ENCODE measurements at places on chromosomes 4 and X. TPM values are rescaled to one million over a fixed set of nuclear protein-coding genes. Genes with fewer than 3 reads are reported as not detected.

- H3K4me3 ChIP-seq, result no peak overlapping the region
- H3K27me3 ChIP-seq, result no peaks in the 10 kb centered on the region
- DNase-seq, result no peak
- H3K36me3 ChIP-seq, result no peaks in the 10 kb centered on the region
- H3K27ac ChIP-seq, result no peak overlapping the region
Observed at GRCh38 chr4:73520821-73521220, 39.3 kb downstream of the AFM start.

DNA sequence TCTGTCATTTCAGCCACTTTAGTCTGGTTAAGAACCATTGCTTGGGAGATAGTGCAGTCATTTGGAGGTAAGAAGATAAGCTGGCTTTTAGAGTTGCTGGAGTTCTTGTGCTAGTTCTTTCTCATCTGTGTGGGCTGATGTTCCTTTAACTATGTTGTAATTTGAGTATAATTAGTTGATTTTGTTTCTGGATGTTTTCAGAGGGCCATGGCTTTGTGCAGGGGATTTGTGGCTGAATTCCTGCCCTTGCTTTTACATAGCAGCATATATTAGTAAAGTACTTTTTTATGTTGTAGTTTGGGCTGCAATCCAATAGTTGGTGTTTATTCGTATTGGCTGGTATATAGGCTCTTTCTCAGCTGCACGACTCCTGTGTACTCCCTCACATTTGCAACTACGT lies 339.6 kb downstream of the ANKRD50 start:
- no peak overlapping the region for H3K27ac ChIP-seq
- no peaks in the 10 kb centered on the region for H3K27me3 ChIP-seq

DNA sequence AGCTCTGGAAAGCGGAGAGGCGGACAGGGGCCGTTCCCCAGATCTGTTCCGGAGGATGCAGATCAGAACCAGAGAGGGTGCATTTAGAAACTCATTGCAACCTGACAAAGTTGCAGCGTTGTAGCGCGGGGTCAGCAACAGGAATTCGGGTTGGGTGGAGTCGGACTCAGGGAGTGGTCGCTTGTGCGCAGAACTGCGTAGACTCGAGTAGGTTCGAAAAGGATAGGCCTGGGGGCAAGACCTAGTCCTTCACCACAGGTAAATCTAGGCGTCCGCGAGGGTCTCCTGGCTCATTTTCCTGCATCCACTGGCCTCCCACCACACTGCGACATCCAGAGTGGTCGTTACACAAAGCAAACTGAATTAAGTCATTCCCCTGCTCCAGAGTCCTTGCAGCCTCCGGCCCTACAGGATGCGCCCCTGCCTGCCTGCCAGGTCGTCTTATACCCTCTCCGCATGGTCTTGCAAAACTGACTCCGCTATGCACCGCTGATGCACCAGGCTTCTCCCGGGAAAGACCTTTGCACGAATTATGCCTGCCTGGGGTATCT lies 4.7 kb upstream of the ZNF518B start:
- peak overlapping the region; percentile 2 for H3K4me3 ChIP-seq
- no peaks in the 10 kb centered on the region for H3K4me1 ChIP-seq

DNA sequence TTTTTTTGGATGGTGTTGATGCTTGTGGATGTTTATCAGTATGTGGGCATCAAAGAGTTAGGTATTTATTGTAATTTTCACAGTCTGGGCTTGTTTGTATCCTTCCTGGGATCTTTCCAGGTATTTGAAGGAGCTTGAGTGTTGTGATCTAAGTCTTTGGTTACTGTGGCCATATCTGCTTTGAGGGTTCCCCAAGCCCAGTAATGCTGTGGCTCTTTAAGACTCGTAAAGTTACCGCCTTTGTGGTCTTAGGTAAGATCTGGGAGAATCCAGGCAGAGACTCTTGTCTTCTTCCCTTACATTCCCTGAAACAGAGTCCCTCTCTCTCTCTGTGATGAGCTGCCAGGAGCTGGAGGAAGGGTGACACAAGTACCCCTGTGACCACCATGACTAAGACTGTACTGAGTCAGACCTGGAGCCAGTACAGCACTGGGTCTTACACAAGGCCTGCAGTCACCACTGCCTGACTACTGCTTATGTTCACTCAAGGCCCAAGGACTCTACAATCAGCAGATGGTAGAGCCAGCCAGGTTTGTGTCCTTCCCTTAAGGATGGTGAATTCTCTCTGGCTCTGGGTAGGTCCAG lies 62.2 kb downstream of the FMR1NB start:
- no peaks in the 10 kb centered on the region for H3K4me1 ChIP-seq
- no peak overlapping the region for H3K4me3 ChIP-seq
- peak; percentile 35 for DNase-seq
- no peaks in the 10 kb centered on the region for H3K27me3 ChIP-seq

- no peak for DNase-seq
- H3K27me3 ChIP-seq, result no peaks in the 10 kb centered on the region
- H3K27ac ChIP-seq, result no peak overlapping the region
- no peaks in the 10 kb centered on the region for H3K4me1 ChIP-seq
Observed at GRCh38 chrX:41960142-41960541, 36.8 kb upstream of the CASK start.

DNA sequence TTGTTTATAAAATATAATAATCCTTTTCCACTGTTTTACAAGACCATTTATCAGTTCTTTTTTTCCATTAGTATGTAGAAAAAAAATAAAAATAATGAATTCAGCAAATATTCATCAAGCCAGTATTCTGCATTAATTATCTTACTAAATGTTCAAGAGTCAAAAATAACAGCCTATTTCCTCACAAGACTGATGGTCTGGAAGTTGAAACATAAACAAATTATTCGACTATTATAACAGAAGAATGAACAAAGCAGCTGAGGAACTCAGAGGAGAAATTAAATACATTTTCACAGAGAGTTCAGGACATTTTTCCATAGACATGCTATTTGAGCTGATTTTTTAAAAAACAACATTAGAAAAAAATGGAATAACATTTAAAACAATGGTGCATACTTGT lies 2594.8 kb downstream of the ARAP2 start:
- H3K4me3 ChIP-seq, result no peak overlapping the region
- no peaks in the 10 kb centered on the region for H3K4me1 ChIP-seq
- H3K27me3 ChIP-seq, result no peaks in the 10 kb centered on the region
- no peak for DNase-seq
- no peak overlapping the region for H3K27ac ChIP-seq

DNA sequence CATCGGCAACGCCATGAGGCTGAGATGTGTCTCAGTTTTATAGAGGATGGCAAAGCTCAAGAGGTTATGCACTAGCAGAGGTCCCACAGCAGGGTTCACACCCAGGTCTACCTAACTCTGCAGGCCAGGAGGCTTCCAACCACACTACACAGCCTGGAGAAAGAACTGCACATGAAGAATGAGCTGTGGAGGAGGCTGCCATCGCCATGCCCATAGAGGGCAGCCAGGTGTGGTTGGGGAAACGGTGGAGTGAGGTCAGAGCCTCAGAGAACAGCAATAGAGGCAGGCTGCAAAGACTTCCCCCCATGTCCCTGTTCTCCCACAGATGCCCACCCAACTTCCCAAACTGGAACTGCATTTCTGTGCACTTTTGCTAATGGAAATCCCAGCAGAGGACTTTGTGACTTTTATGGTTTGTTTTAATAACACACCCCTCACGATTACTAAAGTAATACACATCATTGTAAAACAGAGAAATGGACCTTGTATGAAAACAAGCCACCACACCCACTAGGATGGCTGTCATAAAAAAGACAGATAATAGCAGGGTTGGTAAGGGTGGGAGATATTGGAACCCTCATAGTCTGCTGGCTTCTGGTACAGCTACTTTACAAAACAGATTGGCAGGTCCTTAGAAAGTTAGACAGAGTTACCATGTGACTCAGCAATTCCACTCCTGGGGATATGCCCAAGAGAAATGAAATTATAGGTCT lies 58.9 kb upstream of the PROM1 start:
- no peaks in the 10 kb centered on the region for H3K4me1 ChIP-seq
- H3K27ac ChIP-seq, result no peak overlapping the region
- H3K4me3 ChIP-seq, result no peak overlapping the region
- no peaks in the 10 kb centered on the region for H3K36me3 ChIP-seq
- H3K27me3 ChIP-seq, result peaks cover 3% of the 10 kb centered on the region
- DNase-seq, result no peak

DNA sequence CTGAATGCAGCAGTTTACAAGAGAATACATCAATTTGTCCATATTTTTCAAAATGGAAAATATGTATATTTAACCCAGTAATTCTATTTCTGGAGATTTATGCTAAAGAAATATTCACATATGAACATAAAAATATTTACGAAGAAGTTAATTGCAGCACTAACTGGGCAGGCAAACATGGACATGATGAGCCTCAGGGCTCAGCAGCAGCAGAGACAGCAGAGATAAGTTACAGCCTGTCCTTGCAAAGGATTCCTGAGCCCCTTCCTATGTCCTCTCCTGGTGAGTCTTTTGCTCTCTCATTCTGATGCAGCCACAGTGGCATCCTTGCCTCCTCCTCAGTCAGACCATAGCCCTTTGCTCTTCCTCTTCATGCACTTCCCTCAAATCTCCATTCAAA lies 680.6 kb upstream of the CPEB2 start:
- no peaks in the 10 kb centered on the region for H3K4me1 ChIP-seq
- no peaks in the 10 kb centered on the region for H3K27me3 ChIP-seq
- H3K36me3 ChIP-seq, result no peaks in the 10 kb centered on the region
- DNase-seq, result no peak
- H3K4me3 ChIP-seq, result no peak overlapping the region

- H3K27ac ChIP-seq, result no peak overlapping the region
- H3K36me3 ChIP-seq, result no peaks in the 10 kb centered on the region
- peak; percentile 51 for DNase-seq
- no peak overlapping the region for H3K4me3 ChIP-seq
Observed at GRCh38 chrX:17170973-17171372, 204.0 kb upstream of the NHS start.

GRCh38 chr4:185305979-185306442 lies 89.7 kb downstream of the LRP2BP start:
- no peak overlapping the region for H3K4me3 ChIP-seq
- H3K27me3 ChIP-seq, result no peaks in the 10 kb centered on the region
- DNase-seq, result no peak
- no peaks in the 10 kb centered on the region for H3K36me3 ChIP-seq
- no peak overlapping the region for H3K27ac ChIP-seq

DNA sequence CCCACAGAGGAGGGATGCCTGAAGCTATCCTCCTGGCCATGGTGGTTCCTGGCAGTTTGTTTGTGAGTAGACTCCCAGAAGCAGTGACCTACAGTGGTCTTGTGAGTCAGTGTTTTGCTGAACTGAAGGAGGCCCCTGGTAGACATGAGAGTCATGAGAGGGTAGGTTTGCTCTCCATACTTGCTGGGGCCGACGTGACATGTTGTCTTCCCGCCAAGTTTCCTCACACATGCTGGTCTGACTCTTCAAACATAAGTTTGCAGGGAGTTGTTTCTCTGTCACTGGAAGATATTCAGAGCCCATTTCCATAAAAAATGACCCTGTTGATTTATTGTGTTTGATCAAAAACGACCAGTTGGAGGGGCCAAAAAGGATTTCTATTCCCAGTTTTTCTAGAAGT lies 131.1 kb upstream of the SCML1 start:
- H3K27me3 ChIP-seq, result no peaks in the 10 kb centered on the region
- no peak overlapping the region for H3K4me3 ChIP-seq
- peaks cover 4% of the 10 kb centered on the region for H3K4me1 ChIP-seq
- H3K27ac ChIP-seq, result no peak overlapping the region
- H3K36me3 ChIP-seq, result no peaks in the 10 kb centered on the region

DNA sequence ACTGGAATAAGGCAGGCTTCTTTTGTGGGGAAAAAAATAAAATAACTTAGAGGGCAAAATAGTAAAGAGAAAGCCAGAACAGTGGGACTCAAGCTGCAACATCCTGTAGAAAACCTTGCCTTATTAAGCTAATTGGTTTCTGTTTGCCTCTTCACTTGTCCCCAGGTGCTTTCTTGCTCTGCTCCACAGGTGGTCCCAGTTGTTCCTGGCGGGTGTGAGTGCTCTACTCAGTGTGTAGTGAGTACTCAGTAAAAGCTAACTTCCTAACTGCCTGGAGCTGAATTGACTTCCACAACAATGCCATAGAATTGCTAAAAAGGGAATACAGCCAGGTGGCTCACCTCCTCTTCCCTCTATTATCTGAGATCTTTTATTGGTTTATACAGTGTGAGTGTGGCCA lies 930.2 kb downstream of the C4orf33 start:
- H3K4me1 ChIP-seq, result no peaks in the 10 kb centered on the region
- H3K36me3 ChIP-seq, result no peaks in the 10 kb centered on the region
- H3K27ac ChIP-seq, result no peak overlapping the region

- no peak overlapping the region for H3K4me3 ChIP-seq
- no peak overlapping the region for H3K27ac ChIP-seq
- no peaks in the 10 kb centered on the region for H3K27me3 ChIP-seq
- H3K4me1 ChIP-seq, result no peaks in the 10 kb centered on the region
- no peaks in the 10 kb centered on the region for H3K36me3 ChIP-seq
- DNase-seq, result no peak
Observed at GRCh38 chr4:135240796-135241195, 1039.2 kb upstream of the PABPC4L start.

GRCh38 chr4:111399623-111400022 lies 745.6 kb upstream of the FAM241A start:
- DNase-seq, result no peak
- no peaks in the 10 kb centered on the region for H3K4me1 ChIP-seq
- no peaks in the 10 kb centered on the region for H3K36me3 ChIP-seq
- H3K27ac ChIP-seq, result no peak overlapping the region
- no peaks in the 10 kb centered on the region for H3K27me3 ChIP-seq

- no peak overlapping the region for H3K4me3 ChIP-seq
- H3K36me3 ChIP-seq, result no peaks in the 10 kb centered on the region
- peak overlapping the region; percentile 66 for H3K27ac ChIP-seq
- peak; percentile 55 for DNase-seq
- H3K27me3 ChIP-seq, result no peaks in the 10 kb centered on the region
Observed at GRCh38 chrX:119669424-119670037, 23.4 kb downstream of the SEPTIN6 start.

DNA sequence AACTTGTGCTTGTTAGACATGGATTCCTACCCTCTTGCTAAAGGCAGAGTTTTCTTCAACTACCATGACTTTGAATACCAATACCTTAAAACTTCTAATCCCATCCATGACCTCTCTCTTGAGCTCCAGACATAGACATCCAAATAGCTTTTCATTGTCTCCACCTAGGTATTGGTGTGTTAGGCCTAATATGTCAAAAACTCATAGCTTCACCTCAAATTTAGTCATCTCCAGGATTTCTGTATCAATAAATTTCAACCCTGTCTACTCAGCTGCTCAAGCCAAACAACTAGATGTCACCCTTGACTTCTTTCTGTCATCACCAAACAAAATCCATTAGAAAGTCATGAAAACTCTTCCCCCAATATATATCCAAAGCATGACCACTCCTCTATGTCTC lies 617.7 kb upstream of the GRIA3 start:
- DNase-seq, result no peak
- H3K27me3 ChIP-seq, result no peaks in the 10 kb centered on the region
- no peaks in the 10 kb centered on the region for H3K4me1 ChIP-seq
- no peak overlapping the region for H3K27ac ChIP-seq
- H3K4me3 ChIP-seq, result no peak overlapping the region

Gene PITX2
- not detected for polyA plus RNA-seq

Gene EDA2R
- 1.5 TPM for polyA plus RNA-seq

Gene LEF1
- polyA plus RNA-seq, result 53.4 TPM

Gene RHOXF1
- 2.2 TPM for polyA plus RNA-seq

Gene SPANXD
- not detected for polyA plus RNA-seq

Gene ZNF81
- polyA plus RNA-seq, result 0.74 TPM

Gene SHROOM3
- 3.5 TPM for polyA plus RNA-seq

Gene SLIT2
- polyA plus RNA-seq, result 12.9 TPM

Gene CT45A1
- not detected for polyA plus RNA-seq

Gene MAGEA10
- polyA plus RNA-seq, result not detected

Gene LIMCH1
- 30.8 TPM for polyA plus RNA-seq

Gene HAND2
- polyA plus RNA-seq, result 12.6 TPM

Gene GPR119
- polyA plus RNA-seq, result not detected

Gene NPNT
- polyA plus RNA-seq, result 10.5 TPM
